ENCODE measurements at places on chromosomes 12 and 14.

DNA sequence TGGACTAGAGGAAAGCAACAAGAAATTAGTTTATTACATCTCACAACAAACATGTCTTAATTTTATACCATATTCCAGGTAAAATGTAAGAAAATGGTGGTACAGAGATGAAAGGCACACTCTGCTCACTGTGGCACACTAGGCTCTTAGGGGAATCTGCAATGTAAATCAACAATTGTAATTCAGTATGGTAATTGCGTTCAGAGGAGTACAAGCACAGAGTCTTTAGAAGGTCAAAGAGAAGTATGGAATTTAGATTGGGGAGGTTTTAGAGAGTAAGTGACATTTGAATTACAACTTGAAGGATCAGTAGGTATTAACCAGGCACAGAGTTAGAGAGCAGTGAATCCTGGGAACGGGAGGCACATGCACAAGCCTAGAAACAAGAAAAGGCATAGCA is 694.0 kb upstream of the USP15 start:
- DNase-seq = no peak

GRCh38 chr12:48352157-48352760 is 1.5 kb upstream of the ZNF641 start:
- no peak for DNase-seq

GRCh38 chr12:24172031-24172772 is 222.7 kb upstream of the SOX5 start:
- DNase-seq = no peak

GRCh38 chr12:123387508-123388176 is 3.7 kb downstream of the KMT5A start:
- no peak for DNase-seq

- no peak for DNase-seq
Measured at GRCh38 chr12:67364228-67364627, 95.1 kb downstream of the CAND1 start.

Data from stimulated activated CD4-positive, alpha-beta T cell treated with anti-CD3 and anti-CD28 coated beads, Interleukin-4, amount 100 ng/mL, for 4 hours (primary cell).